Activated CD4-positive, alpha-beta T cell treated with anti-CD3 and anti-CD28 coated beads, Interleukin-2, amount 10 ng/mL, durations not matched to agents 7 days and 5 days (primary cell): ENCODE measurements at places on chromosomes 2 and 18.

DNA sequence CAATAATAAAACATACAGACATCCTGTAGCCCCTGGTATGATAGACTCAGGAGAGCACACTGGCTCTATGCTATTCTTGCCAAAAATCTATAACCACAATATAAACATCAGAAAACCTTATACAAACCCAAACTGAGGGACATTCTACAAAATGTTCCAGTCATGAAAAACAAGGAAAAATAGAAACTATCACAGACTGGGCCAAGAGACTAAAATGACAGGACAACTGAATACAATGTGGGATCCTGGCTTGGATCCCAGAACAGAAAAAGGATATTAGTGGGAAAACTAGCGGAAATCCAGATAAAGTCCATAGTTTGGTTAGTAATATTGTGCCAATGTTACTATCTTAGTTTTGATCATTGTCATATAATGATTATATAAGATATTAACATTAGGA, 29.6 kb upstream of the EPAS1 start:
- H3K27ac ChIP-seq = no peak overlapping the region
- H3K4me1 ChIP-seq = peaks cover 23% of the 10 kb centered on the region
- peaks cover 7% of the 10 kb centered on the region for H3K27me3 ChIP-seq

DNA sequence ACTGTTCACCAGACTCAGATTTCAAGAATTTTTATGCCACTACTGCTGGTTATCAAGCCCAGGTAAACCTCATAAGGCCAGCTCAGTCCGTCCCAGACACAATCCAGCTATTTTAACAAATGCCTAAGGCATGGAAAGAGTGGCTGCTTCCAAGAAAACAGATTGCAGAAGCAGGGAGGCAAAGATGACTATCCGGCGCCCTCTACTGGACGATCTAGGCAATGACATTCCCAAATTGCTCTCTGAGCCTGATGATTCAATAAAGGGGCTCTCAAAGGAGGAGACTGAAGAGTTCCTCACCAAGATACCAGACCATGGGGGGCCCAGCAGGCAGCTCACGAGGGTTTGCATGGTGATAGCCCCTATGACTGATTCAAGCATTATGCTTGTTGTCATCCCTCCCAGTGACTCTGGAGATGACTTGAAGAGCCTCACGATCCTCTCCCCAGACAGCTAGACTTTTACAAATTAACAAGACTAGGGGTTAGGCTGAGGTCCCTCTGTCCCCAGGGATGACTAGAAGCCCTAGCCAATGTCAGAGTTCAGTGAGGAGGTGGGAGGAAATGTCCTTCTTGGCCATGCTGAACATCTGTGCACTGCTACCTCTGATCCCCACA, 25.0 kb downstream of the SERPINB8 start:
- no peak overlapping the region for H3K4me3 ChIP-seq
- peaks cover 4% of the 10 kb centered on the region for H3K36me3 ChIP-seq
- no peaks in the 10 kb centered on the region for H3K4me1 ChIP-seq
- peak; percentile 30 for DNase-seq
- H3K27me3 ChIP-seq = no peaks in the 10 kb centered on the region

DNA sequence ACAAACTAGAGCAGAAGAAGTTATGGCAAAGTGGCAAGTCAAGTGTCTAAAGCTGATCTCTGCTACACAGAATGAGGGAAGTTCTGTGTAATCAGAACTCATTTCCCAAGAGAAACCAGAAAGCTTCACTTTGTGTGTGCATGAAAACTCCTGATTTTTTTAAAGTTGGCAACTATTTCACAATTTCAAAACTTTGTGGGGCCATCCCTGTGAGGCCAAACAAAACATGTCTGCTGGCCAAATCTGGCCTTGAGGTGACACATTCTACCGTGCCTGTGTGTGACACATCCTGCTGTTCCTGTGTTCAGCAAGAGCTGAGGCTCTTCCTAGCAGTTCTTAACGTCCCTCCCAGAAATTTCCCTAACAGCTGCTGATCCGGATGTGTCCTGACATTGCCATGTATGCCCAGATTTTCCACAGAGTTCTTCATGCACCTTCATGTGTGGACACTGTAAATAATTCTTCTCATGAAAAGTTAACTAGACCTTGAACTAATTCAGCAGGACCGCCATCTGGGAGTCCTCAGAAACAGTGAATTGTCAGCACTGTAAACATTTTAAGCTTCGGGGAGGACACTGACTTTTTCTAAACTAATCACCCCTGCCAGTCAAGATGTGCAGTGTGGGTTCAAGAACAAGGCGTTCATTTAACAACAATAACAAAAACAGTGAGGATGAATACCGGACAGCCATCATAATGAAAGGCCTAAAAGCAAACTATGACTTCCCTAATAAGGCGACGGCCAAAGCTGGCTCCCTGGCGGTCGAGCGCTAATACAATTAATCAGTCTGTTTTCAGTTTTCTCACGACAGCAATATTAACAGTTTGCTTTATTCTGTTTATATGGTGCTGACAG, 99.0 kb downstream of the PLEKHM3 start:
- H3K4me3 ChIP-seq = no peak overlapping the region
- no peaks in the 10 kb centered on the region for H3K27me3 ChIP-seq
- H3K4me1 ChIP-seq = peaks cover 6% of the 10 kb centered on the region

- H3K4me3 ChIP-seq = no peak overlapping the region
- no peaks in the 10 kb centered on the region for H3K4me1 ChIP-seq
- H3K27ac ChIP-seq = no peak overlapping the region
- no peaks in the 10 kb centered on the region for H3K36me3 ChIP-seq
Observed at GRCh38 chr18:27213123-27213717, 28.1 kb upstream of the CHST9 start.

GRCh38 chr2:68748568-68748967, 14.0 kb downstream of the ARHGAP25 start:
- DNase-seq = no peak
- peaks cover 73% of the 10 kb centered on the region for H3K36me3 ChIP-seq
- H3K27ac ChIP-seq = peak overlapping the region; percentile 60
- H3K27me3 ChIP-seq = no peaks in the 10 kb centered on the region
- H3K4me3 ChIP-seq = no peak overlapping the region
- peaks cover 91% of the 10 kb centered on the region for H3K4me1 ChIP-seq
